ENCODE measurements at places on chromosomes 2 and 18.
A peak's percentile ranks its signal among the peaks of the same experiment; 100 is the strongest.

DNA sequence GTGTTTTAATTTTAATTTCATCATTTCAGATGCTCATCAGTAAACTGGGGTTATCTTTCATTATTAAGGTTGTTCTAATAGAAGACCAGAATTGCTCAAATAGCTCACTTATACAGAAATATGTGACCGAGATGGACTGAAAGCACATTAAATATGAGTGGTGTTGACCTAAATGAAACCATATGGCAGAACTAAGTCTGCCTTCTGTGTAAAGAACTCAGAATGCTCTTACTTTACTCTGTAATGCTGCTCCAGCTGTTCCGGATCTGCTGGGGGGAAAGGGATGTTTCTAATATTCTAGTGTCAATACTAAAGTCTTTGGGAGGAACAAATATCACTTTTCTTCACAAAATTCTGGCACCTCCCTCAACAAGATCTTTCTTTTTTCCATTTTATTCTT is 131.0 kb downstream of the DPP4 start:
- peak; percentile 7 for DNase-seq

- DNase-seq: peak; percentile 24
These were observed 20.4 kb downstream of the RBM43 start for GRCh38 chr2:151241224-151241623.

- DNase-seq: peak; percentile 29
These were observed 98.9 kb upstream of the ATP8B1 start for GRCh38 chr18:57901825-57902589.

- DNase-seq: peak; percentile 27
These were observed 600.9 kb downstream of the PLCL1 start for GRCh38 chr2:198405311-198405710.

- DNase-seq: peak; percentile 80
These were observed 262.8 kb upstream of the AGAP1 start for GRCh38 chr2:235230821-235231601.

- no peak for DNase-seq
These were observed 44.8 kb downstream of the VIT start for GRCh38 chr2:36741188-36741837.

DNA sequence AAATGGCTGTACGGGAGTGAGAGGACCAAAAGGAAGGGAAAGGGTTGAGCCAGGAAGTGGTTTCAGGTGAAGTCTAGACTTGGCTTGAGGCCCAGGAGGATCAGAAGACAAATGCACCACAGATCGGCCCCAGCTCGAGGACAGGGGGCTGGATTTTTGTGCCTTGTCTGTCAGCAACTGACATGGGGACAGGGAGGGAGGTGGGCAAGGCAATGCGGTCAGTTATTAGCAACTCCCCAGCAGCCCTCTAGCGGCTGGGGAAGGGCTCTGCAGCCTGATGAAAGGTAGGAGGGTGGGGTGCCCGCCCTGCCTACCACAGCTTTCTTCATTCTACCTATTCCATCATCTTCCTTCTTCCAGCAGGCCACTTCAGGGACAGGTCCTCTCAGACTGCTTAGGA is 50.0 kb downstream of the CPO start:
- DNase-seq: no peak

Measured in fibroblast of skin of right quadriceps (primary cell).